CD4-positive, alpha-beta T cell treated with Interleukin-10 for 1 hour (primary cell): ENCODE measurements at places on chromosomes 2 and 18.

- no peak for DNase-seq
Measured at GRCh38 chr18:28168725-28169124, 8.2 kb downstream of the CDH2 start.

DNA sequence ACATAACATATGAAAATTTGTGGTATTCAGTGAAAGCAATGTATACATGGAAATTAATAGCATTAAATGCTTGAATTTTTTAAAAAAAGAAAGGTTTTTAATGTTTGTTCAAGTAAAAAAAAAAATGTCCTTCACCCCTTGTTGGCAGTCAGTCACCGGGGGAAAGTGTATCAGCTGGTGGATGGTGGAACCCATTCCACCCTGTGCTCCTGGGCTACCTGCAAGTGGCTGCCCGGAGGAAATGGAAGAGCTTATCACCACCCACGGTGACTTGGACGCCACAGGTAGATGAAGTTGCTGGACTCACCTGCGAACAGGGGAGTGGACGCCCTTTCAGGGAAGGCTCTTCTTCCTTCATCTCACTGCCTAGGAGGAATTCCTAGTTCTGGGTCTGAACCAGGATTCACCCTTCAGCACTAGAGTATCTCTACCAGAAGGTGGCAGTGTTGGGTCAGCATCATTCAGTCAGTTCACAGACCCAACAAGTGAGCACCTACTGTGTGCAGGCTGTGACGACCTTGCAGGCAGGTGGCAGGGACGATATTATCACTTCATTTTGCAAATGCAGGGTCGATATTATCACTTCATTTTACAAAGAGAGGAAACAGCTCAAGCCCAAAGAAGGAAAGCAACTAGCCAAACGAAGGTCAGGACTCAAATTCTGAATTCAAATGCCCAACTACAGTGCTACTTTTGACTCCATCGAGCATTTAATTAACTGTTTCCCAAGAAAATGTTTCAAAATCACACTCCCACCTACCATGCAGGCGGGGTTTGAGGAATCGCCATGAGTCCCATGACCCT, 35.8 kb downstream of the CIB4 start:
- DNase-seq, result peak; percentile 39

DNA sequence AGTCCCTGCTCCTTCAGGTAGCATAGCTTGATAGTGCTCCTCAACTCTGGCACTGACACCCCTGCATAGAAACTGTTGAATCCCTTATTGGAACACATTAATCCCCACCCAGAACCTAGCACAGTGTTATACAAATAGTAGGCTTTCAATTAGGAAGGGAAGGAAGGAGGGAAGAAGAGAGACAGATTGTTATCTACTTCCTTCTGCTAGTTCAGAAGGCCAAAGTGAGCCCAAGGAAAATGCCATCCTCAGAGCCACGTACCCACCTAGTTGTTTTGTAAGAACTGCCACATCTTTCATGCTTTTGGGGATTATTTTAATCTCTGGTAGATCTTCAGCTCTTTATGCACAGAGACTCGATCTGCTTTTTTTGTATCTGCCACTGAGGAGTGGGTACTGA, 75.1 kb downstream of the CLHC1 start:
- DNase-seq, result no peak

DNA sequence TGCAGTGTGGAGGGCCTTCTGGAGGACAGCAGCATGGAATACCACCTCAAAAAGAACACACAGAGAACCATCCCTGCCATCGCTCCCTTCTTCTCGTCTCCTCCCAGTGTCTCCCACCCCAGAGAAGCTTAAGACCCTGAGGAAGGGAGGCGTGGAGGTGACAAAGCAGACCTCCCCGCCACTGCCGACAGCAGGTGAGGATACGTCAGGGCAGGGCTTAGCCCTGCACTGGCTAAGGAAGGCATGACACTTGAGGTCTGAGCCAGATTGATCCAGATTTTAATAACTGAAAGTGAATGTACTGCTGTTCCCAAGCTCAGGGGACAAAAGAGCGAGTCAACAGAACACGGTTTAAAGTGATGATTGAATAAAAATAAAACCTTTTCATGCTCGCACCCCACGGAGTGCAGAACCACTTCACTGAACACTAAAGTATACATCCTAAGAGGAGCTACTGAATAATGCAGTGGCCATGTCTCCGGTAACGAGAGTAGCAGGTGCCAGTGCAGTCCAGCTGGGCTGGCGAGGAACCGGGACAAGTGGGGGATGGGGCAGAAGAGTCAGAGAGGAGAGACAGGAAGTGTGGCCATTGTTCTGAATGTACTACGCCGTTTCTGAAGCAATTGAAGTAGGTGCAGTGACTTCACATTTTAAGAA, 391.0 kb downstream of the CDH2 start:
- DNase-seq, result no peak

DNA sequence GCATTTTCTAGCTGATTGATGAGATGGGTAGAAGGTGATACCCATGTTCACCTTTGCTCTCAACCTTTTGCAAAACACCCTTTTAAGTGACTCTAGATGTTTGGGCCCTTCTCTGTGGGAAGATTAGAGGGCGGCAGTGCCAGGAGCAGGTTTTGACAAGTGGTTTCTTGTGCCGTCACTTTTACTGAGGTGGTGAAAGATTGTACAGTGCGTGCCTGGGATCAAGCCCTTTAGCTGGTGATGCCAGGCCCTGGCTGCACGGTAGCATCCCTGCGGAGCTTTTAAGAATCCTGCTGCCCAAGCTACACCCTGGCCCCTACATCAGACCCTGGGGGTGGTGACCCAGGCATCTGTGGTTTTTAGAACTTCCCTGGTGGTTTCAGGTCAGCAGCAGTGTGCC, 29.1 kb downstream of the MTCL1 start:
- DNase-seq, result no peak

DNA sequence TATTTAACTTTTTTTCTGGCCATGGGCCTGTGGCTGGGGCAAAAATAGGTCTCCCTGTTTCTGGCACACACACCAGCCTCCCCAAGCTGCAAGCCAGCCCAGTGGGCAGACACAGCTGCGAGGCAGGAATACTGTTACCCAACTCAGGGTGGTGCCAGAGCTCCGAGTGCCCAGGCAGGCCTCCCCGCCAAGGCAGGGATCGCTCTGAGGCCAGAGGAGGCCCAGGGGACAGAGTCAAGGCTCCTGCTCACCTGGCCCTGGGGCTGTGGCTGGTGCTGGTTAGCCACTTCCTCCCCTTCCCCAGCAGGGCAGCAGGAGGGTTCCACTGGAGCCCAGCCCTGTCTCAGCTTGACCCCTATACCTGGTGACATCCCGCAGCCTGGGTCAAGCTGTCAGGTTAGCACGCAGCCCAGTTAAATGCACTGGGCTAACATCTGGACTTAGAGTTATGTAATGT, 67.1 kb upstream of the EPAS1 start:
- DNase-seq, result no peak

DNA sequence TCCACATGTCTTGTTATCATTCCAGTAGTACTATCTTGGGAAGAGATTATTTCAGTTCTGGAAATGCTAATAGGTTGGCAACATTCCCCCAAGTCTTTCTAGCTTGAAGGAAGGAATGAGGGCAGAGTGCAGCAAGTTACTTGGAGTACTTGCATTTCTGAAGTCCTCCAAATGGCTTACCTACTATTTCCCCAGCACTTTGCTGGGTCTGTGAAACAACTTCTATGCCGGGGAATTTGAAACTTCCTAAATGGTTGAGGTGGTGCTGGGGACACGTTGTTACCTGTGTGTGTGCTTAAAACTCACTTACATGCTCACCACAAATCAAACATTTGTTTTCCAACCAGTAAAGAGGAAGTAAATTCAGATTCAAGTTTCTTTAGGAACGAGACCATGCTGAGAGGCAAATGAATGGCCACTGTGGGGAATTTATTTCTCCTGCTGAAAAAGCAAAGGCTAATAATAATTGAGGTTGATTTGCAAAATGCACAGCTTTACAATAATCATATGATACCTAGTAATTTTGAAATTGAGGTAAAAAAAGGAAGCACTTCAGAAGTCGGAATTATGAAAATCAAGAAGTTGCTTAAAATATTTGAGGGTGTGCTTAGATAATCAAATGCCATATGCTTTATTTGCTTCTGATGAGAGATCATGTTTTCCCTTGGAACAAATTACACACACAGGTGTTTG, 1167.7 kb upstream of the ZEB2 start:
- DNase-seq, result no peak

DNA sequence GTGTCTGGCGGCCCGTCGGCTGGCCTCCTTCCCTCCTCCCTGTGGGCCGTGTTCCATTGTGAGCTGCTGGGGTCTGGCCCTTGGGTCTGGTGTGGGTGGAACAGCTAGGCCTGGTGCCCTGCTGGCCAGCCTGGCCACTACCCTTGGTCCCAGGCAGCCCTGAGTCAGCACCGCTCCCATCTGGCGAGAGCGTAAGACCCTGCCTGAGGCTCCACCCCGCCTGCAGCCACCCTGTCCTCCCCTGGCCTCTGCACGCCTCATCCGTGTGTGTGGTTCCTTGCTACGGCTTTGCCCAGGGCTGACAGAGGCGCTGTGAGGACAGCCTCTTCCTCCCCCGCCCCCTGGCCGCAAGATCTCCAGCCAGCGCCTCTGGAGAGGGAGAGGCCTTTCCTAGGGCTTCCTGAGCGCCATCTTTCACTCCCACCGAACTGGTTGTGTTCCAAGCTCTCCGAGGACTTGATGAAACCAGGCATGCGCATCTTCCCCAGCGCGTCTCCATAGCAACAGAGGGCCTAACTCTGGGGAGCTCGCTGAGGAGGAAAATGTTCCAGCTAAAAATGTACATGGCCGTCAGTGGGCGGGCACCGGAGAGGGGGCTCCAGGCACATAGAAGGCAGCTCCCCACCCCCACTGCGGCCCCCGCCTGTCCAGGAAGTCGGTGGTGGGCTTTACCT, 83.0 kb downstream of the STPG4 start:
- DNase-seq, result no peak

GRCh38 chr2:101811226-101812015, 113.9 kb downstream of the MAP4K4 start:
- DNase-seq, result no peak

DNA sequence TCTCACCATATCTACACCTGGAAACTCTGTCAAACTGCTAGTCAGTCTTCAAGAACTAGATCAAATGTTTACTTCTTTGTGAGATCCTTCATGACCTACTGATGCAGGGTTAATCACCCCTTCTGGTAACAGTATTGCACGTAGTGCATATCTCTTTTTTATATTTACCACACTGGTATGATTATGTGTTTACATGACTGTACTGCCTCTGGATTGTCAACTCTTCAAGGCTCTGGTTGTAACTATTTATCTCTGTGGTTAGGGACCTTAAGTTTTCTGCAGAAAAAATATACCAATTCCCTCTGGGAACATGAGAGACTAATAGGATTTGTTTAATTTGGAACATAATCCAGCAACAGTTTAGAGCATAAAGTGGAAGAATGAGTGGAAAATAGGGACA, 135.5 kb downstream of the PDE1A start:
- no peak for DNase-seq

DNA sequence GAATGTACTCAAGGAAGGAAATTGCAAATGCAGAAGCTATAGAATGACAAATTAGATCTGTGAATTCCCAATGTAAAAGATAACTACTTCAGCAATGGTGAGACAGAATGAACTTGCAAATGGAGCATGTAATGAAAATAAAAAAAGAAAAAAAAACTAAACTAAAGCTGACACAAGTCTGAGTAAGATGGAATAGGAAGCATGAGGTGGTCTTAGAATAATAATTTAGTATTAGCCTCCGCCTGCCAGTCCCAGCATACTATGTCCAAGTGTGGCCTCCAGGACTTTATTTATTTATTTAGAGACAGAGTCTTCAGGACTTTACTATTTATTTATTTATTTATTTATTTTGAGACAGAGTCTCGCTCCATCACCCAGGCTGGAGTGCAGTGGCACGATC, 37.4 kb upstream of the SLC39A10 start:
- no peak for DNase-seq

DNA sequence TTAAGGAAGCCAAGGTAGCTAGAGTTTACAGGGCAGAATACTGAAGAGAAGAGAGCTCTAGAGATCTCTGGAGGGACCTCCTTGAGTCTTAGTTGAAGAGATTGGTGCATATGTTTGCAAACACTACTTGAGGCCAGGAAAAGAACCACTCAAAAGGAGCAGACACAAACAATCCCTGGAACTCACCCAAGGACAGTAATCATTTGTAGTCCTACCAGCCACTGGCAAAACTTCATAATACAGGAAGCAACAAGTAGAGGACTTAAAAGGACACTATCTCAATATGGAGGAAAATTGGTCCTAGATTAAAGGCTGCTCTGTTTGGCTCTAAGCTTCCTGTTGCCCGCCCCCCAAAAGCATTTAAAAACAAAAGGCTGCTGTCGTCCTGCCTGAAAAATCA, 46.9 kb upstream of the UBXN4 start:
- no peak for DNase-seq

GRCh38 chr2:3612639-3613523, 18.0 kb downstream of the COLEC11 start:
- no peak for DNase-seq

GRCh38 chr18:13494871-13495445, 231.4 kb downstream of the FAM210A start:
- no peak for DNase-seq

GRCh38 chr2:108635630-108636354, 83.5 kb upstream of the RANBP2 start:
- no peak for DNase-seq

- DNase-seq, result no peak
Measured at GRCh38 chr2:32479993-32480392, 123.2 kb downstream of the BIRC6 start.

- DNase-seq, result no peak
Measured at GRCh38 chr2:19195661-19196060, 162.8 kb downstream of the OSR1 start.

- DNase-seq, result peak; percentile 44
Measured at GRCh38 chr18:54679318-54680149, 88.5 kb downstream of the DYNAP start.

GRCh38 chr2:98541906-98542305, 66.4 kb downstream of the COA5 start:
- DNase-seq, result no peak

DNA sequence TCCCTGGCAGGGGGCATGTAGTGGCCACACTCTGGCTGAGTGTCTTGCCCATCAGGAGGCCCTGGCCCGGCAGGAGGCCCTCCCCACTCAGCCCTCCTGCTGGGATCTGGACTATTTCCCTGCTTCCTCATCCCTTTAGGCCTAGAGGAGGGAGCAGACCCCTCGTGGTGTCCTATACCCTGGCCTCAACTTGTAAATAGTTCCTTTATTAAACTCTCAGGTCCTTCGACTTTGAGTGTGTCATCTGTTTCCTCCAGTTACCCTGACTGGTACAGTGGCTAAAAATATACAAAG, 166.7 kb upstream of the GLI2 start:
- no peak for DNase-seq

- no peak for DNase-seq
Measured at GRCh38 chr2:36367895-36368353, 12.3 kb downstream of the CRIM1 start.

DNA sequence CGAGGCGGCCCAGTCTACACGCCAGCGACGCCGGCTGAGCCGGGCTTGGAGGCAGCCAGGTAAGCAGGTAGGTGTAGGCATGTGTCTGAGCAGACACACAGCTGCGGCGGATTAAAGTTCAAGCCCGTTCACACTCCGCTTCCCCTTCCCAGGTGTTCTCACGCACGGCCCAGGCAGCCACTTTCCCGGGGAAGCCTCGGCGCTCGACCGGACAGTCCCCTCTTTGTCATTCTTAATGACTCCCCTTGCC, 367 bp downstream of the TGFA start:
- no peak for DNase-seq
